Activated CD8-positive, alpha-beta memory T cell treated with anti-CD3 and anti-CD28 coated beads, Interleukin-2, amount 10 ng/mL, durations not matched to agents 7 days and 5 days (primary cell): ENCODE measurements at places on chromosomes 7 and 10.

DNA sequence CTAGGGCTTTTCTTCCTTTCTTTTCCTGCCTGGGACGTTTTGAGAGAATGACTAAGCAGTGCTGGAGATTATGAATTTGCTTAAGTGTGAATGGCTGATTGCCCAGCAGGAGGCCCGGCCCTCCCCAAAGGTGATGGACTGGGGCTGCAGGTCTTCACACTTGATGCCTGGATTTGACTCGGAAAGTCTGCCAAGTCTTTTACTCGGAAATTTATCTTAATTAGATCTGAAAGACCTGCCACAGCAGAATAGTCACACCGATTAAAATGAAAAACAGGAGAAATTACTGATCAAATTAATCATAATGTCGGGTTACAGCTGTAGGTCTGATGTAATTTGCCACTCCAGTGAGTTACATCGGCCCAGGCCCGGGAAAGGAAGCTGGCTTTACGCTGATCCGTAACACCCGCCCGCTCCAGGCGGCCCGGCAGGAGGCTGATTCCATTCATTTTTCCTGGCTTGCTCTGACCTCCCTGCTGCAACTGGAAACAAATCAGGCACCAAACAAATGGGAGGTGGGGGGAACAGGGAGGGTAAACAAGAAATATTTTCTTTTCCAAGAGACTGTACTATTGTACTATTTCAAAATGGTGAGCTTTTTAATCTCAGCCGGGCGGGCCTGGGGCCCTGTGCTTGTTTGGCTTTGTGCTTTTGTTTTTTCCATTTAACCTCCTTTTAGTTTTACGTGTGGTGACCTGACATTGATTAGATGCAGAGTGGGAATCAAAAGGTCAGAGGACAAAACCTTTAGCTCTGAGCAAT is 212.4 kb upstream of the YAE1 start:
- DNase-seq: no peak

GRCh38 chr7:148116195-148116594 is 474.4 kb upstream of the C7orf33 start:
- no peak for DNase-seq

DNA sequence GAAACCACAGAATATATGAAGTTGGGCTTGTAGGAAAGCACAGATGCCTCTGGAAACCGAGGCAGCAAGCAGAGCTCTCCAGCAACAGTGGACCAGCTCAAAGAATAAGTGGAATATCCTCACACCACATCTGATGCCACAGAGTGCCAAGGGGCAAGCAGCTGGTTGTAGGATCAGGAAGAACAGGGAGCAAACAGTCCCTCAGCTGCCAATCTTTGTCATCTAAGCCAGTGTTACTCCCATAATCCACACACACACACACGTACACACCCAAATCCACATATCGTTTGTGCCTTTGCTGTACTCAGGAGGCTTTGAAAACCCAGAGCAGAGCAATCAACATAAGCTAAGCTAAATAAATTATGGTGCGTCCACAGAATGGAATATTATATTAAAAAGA is 20.7 kb upstream of the SEC24C start:
- no peak for DNase-seq

DNA sequence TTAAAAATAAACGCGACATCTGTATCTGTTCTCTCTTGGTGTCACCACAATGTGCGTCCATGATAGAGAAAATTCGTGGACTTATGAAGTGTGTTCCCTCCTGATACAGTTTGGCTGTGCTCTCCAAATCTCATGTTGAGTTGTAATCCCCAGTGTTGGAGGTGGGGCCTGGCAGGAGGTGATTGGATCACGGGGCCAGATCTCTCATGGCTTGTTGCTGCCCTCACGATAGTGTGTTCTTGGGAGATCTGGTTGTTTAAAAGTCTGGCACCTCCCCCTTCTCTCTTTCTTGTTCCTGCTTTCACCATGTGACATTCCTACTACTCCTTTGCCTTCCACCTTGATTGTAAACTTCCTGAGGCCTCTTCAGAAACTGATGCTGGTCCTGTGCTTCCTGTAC is 229.4 kb upstream of the MYO3A start:
- DNase-seq: no peak
